ENCODE measurements at places on chromosomes 16 and 17. TPM values are rescaled to one million over a fixed set of nuclear protein-coding genes. Genes with fewer than 3 reads are reported as not detected.
A peak's percentile ranks its signal among the peaks of the same experiment; 100 is the strongest.

DNA sequence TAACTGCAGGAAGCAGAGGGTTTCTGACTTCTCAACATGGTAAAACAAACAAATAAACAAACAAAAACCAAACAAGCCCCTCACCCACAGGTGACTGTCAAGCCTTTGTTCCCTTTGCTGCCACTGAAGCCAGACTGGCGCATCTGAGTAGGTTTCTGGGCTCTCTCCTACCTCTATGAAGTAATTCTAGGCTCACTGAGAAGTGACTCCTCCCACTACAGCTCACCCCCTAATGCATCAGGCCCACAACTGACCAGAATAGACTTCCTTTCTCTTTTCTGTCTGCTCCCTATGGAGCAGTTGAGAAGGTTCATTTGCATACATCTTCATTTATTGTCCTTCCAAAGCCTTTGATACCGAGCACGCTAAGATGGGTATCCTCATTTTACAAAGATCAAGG is 77.0 kb upstream of the CCL2 start:
- no peak for DNase-seq

DNA sequence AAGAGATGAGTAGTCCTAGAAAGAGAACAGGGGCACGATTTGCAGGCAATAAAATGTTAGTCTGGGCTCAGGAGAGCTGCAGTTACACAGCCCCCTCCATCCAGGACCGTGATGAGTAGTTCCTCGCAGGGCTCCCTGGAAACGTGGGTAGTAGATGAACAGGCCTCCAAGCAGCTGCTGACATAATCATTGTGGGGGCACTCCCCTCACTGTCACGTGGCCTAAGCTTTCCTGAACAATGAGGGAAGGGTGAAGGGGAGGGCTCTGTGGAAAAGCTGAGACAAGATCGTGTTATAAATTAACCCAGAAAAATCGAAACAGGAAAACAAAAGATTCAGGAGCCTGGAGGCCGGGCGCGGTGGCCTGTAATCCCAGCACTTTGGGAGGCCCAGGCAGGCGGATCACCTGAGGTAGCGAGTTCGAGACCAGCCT is 1.3 kb upstream of the PER1 start:
- no peak for DNase-seq

GRCh38 chr16:88500255-88500661 is 47.2 kb downstream of the ZFPM1 start:
- no peak for DNase-seq

DNA sequence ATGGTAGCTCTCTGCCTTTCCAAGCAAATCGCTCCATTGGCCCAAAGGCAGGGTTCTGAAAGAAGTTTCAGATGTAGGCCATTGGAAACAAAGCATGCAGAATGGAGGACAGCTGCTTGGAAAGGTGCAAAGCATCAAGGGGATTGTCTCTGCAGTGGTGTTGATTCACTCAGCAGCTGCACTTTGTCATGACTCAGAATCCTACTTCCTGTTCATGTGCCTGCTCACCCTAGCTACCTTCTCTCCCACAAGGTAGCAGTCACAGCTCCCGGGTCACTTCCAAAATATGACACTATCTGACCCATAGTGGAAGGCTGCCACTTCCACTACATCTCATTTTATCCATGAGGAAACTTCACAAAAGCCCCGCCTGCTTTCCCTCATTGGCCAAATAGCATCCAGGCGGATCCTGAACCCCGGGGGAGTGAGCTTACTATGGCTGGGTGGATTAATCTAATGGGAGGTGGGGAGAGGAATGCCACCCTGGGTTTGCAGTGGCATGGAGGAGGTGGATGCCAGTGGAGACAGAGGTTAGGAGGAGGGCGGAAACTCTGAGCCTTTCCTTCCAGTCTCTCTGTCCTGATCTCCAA is 74.7 kb upstream of the NKD1 start:
- no peak for DNase-seq

GRCh38 chr17:79695797-79696609 is 34.7 kb upstream of the ENPP7 start:
- peak; percentile 55 for DNase-seq

The TBC1D3B gene
- 13.6 TPM for polyA plus RNA-seq

The SLC13A2 gene
- 16.9 TPM for polyA plus RNA-seq

The CYGB gene
- polyA plus RNA-seq: 16.4 TPM

The TBC1D3I gene
- polyA plus RNA-seq: not detected

The KCNJ2 gene
- polyA plus RNA-seq: 2.3 TPM

The PIPOX gene
- polyA plus RNA-seq: 11.0 TPM

The TMEM238L gene
- polyA plus RNA-seq: 3.0 TPM

The KRTAP2-1 gene
- not detected for polyA plus RNA-seq
